ENCODE measurements at places on chromosomes 7 and 10.

- no peak for DNase-seq
Observed at GRCh38 chr10:22552888-22553378, 161.4 kb downstream of the PIP4K2A start.

DNA sequence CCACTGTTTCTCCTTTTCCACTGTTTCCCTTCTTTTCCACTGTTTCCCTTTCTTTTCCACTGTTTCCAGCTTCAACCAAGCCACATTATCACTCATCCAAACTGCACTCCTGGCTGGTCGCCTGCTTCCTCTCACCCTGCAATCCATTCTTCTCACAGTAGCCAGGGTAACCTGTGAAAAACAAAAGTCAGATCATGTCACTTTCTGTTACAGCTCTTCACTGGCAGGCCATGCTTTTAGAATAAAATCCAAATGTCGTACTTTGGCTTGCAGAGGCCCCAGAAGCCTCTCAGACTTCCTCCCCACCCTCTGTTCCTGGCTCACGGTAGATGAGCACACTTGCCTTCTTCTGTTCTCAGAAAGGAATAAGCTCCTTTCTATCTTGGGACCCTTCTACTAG, 33.9 kb downstream of the STARD3NL start:
- no peak for DNase-seq

DNA sequence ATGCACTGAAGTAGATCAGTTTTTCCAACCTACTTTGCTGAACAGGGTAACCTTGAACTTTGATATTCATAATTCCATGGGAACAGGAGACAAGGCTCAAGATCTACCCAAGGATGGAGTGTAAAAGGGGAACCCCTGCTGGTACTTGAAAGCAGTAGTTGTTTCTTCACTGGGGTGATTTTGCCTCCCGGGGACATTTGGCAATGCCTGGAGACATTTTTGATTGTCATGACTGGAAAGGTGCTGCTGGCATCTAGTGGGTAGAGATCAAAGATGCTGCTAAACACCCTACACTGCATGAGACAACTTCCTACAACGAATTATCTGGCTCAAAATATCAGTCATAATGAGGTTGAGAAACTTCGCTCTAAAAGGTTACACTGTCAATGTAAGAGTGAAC, 214.8 kb upstream of the CTBP2 start:
- no peak for DNase-seq

GRCh38 chr10:125262409-125262808, 102.0 kb upstream of the CTBP2 start:
- no peak for DNase-seq

- no peak for DNase-seq
Observed at GRCh38 chr7:95491201-95491600, 5.5 kb downstream of the ASB4 start.

GRCh38 chr7:101549734-101550133, 79.4 kb downstream of the MYL10 start:
- no peak for DNase-seq

DNA sequence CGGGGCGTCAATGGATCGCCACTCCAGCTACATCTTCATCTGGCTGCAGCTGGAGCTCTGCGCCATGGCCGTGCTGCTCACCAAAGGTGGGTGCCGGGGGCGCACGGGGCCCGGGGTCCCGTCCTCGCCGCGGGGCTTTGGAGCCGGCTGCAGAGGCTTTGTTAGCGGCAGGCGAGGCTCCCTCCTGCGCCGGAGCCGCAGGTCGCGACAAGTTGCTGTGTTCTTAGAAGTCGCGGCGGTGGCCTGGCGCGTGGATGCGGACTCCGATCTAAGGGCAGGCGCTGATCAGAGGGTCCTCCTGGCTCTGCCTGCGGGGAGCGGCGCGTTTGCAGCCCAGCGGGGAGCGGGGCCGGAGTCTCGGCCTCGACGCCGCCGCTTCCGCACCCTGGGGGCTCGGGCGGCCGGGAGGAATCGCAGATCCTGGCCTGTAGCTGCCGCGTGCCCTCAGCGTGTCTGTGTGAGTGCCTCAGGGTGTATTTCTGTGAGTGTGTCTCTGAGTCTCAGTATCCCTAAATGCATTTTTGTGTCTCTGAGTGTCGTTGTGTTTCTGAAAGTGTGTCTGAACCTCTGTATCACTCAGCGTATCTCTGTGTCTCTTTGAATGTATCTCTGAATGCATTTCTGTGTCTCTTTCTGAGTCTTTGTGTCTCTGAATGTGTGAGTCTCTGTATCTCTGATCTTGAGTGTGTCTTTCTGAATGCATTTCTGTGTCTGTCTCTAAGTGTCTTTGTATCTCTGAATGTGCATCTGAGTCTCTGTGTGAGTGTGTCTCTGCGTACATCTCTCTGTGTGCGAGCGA, 766 bp downstream of the BAMBI start:
- peak; percentile 25 for DNase-seq

DNA sequence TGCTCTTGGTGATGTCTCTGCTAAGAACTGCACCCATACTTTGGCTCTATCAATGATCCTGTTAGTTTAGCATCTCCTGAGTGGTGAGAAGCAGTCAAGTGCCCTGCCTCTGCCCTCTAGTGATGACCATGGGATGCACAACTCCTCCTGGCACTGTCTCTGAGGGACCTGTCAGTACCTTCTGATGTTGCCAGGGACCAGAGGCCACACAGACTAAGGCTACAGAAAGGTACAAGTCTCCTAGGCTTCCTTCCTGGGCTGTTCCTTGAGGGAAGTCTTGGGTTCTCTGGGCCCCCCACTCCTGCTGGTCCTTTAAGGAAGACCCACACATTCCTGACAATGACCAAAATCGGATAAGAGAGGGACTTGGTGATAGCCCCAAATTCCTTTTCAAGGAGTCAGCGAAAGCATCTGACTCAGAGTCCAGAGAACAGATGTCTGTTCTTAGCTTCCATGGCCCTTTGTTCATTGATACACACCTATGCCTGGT, 15.3 kb downstream of the NKX2-3 start:
- DNase-seq = no peak

GRCh38 chr7:95509199-95509598, 23.5 kb downstream of the ASB4 start:
- no peak for DNase-seq

GRCh38 chr10:80122110-80122710, 10.3 kb upstream of the PLAC9 start:
- DNase-seq = no peak

DNA sequence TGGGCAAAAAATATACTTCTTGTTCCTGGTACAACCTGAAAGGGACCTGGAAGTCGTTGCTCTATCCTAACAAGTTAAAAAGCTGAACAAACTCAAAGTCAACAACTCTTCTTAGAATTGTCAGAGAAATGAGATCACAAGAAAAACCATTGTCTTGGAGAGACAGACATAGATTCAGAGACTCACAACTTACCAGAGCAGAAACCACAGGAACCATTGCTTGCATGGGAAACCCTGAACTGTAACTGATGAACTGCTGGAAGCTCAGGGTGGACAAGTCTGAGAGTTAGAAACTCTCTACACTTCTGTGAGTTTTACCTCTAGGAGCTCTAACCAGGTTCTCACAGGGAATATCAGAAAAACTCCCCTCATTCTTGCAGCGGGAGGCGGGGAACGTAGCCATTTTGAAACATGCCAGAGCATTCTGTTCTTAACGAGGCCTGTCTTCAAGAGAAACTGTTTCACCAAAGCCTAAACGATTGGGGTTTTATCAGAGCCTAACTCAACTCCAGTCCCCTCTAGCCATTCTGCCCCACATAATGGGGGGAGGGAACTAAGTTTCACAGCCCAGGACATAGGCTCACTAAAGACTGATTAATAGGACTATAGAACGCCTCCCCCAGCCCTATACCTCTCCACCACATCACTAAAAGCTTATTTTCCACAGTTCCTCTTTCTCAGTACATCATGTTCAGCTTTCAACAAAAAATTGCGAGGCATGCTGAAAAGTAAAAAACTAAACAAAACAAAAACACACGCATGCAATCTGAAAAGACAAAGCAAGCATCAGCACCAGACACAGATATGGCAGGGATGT, 12.0 kb upstream of the GSDME start:
- DNase-seq = no peak

GRCh38 chr7:106571563-106571962, 89.4 kb downstream of the CCDC71L start:
- no peak for DNase-seq

DNA sequence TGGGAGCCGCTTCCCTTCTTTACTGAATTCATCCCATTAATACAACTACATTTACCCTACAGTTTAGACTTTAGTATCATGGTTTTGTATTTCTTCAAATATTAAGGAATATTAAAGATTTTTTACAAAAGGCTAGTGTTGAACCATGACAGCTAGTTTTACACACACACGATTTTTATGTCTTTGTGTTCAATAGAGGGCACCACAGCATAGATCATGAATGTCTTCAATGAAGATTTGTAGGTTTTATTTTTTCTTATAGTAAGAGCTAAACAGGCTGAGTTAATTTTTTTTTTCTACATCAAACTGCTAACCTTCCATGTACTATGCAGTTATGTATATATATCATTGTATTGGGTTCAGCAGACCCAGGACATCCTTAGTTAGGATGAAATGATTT, 76.9 kb downstream of the SNX10 start:
- no peak for DNase-seq

- no peak for DNase-seq
Observed at GRCh38 chr10:124386186-124387077, 32.3 kb downstream of the OAT start.

DNA sequence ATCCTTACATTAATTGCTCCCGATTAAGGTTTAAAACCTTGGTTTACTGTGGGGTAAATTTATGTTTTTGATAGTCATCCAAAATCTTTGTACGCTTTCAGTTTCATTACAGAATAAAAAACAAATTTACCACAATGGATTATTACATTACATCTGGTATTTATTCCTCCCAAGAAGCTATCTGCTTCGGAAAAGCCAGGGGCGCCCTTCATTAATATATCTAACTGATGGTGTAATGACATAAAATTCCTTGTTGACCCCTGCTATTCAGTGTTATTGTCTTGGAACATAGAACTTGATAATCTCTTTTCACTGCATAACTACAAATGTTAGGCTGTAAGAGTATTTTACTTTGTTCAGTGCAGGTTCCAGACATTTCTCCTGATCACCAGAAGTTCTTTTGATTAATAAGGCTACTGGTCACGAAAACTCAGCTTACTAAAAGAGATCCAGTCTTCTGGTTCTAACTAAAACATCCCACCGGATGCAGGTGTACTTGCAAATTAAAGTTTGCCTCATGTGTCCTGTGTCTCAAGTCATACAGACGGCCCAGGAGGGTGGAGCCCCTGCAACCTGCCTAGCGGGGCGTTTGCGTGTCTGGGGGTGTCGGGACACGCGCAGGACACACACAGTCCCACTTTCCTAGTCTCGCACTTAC, 581 bp upstream of the GLCCI1 start:
- no peak for DNase-seq

- no peak for DNase-seq
Observed at GRCh38 chr7:32588657-32589056, 93.4 kb downstream of the AVL9 start.

GRCh38 chr10:4749271-4749574, 76.8 kb upstream of the AKR1E2 start:
- no peak for DNase-seq

DNA sequence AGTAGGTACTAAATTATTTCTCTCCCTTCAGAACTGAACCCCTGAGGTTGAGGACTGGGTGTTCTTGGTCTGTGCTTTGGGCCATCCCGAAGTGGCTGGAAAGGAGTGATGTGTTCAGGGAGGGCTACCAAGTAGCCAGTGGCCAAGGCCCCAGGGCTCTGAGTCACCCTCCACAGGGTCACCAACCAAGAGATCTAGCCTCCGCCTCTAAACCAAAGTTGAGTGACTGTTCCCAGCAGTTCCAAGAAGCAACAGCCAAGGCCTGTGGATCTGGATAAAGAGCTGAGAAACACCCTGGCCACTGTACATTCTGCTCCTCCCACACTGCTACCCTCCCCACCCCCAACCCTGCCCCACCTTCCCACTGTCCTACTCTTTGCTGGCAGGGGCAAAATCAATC, 35.5 kb upstream of the KCNMA1 start:
- no peak for DNase-seq

GRCh38 chr10:133530506-133530905, 3.3 kb downstream of the CYP2E1 start:
- no peak for DNase-seq

DNA sequence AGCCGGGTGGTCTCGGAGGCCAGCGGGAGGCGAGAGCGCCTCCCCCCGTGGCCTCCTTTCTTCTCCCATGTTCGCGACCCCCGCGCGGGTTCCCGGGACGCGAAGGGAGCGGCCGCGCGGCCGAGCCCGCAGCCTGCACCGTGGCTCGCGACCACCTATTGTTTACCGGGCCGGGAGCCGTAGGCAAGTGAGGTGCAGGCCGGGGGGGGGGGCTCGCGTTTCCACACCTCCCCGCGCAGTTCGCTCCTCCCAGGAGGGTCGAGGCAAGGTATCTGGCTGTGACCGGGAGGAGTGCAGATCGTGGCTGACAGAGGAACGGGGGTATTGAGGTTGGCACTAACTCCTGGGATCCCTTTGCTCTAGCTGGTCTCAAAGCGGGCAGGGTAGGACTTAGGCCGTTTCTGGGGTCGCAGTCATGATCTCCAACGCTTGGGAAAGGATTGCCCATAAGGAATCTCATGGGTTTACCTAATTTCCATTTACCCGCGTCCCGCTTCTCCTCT, 734 bp downstream of the PTPN12 start:
- peak; percentile 64 for DNase-seq

- DNase-seq = no peak
Observed at GRCh38 chr7:129225206-129225930, 538 bp downstream of the AHCYL2 start.

DNA sequence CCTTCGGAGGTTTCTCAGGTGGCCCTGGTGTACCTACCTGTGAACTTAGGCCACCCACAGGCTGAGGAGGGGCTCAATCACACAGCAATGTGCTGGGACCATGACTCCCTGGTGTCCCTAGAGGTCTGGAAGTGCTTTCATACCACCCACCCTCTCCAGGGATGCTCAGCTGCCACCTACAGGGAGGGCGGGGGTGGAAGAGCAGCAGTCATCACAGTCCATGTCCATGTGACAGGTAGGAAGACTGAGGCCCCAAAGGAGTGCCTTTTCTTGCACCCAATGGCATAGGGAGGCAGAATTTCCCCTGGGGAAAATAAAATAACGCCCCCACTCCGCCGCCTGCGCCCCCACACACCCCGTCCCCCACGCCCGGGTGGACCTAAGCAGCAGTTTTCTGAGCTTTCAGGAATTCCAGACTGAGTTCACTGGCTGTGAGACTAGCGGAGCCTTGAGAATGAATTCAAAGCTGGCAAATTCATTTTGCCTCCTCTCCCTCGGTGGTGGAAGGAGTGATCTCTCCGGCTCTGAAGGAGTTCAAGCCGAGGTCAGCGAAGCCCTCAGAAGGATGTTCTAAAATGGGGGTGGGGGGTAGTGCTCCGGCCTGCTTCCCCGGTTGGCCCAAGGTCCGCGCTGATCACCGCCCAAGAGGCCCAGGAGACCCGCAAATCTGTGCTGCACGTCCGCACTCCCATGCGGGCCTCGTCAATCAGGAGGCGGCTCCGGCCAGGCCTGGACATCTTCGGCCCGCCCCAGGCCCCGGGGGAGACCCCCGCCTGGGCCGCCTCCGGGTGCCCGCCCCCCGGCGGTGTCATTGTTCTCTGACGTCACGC, 2.1 kb upstream of the ZMIZ1 start:
- no peak for DNase-seq

- no peak for DNase-seq
Observed at GRCh38 chr7:32241636-32242035, 171.4 kb upstream of the PDE1C start.

GRCh38 chr10:29878492-29878891, 180.9 kb downstream of the JCAD start:
- no peak for DNase-seq
